ENCODE measurements at places on chromosomes 3 and 15. TPM values are rescaled to one million over a fixed set of nuclear protein-coding genes. Genes with fewer than 3 reads are reported as not detected.

The DYNLT2B gene
- 16.5 TPM for total RNA-seq

The CLDN1 gene
- total RNA-seq: 63.1 TPM

The SERPINI2 gene
- not detected for total RNA-seq

The PCCB gene
- 31.2 TPM for total RNA-seq

The ZSCAN2 gene
- 11.7 TPM for total RNA-seq

The PRR20G gene
- not detected for total RNA-seq

The OR5H2 gene
- not detected for total RNA-seq

The HESX1 gene
- total RNA-seq: 1.0 TPM

The MGLL gene
- total RNA-seq: 85.0 TPM

The CPNE9 gene
- total RNA-seq: not detected

The PP2D1 gene
- total RNA-seq: not detected

The RBP2 gene
- not detected for total RNA-seq

The EIF4E3 gene
- 4.2 TPM for total RNA-seq

The PRKCD gene
- 12.1 TPM for total RNA-seq

The NOX5 gene
- not detected for total RNA-seq

The MRPL46 gene
- 19.8 TPM for total RNA-seq

The KCNAB1 gene
- 0.70 TPM for total RNA-seq

The FAM81A gene
- 0.41 TPM for total RNA-seq

The NDUFB5 gene
- total RNA-seq: 79.6 TPM

The CTDSPL2 gene
- total RNA-seq: 23.0 TPM

The UCN2 gene
- 0.24 TPM for total RNA-seq

The ASB14 gene
- total RNA-seq: not detected

The SPESP1 gene
- total RNA-seq: 1.5 TPM

The KCNMB3 gene
- total RNA-seq: 2.1 TPM

The HYKK gene
- total RNA-seq: 1.2 TPM

The SRGAP3 gene
- total RNA-seq: 0.76 TPM

The SCAANT1 gene
- not detected for total RNA-seq

The LIPC gene
- 0.12 TPM for total RNA-seq

The CSK gene
- total RNA-seq: 48.0 TPM

The ST8SIA2 gene
- total RNA-seq: 1.6 TPM

The THRB gene
- total RNA-seq: 0.06 TPM

The TXNRD3 gene
- total RNA-seq: 5.6 TPM
